ENCODE measurements at places on chromosomes 16 and 17.

GRCh38 chr17:27455914-27456680, at the start of gene KSR1:
Gene KSR1 (plus strand): TSS chr17:27456448. CDS start chr17:27456644, 196 bp downstream.
- DNase-seq: no peak

DNA sequence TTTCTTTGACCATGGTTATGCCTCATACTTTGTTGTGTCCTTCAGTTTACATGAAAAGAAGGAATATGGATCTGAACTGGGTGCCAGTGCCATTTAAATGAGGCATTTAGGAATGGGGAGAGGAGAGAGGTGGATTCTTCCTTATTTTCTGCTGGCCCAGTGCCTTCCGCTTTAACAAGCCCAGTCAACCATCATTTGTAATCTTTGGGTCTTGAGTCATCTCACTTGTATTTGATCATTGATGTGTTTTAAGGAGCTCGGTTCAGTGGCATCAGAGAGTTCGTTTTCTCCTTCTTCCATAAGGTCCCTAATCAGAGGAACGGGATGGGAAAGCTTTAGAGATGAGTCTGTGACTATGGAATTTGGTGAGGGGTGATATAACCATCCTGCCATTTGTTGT, 334.9 kb downstream of the WWOX start:
- DNase-seq: no peak

DNA sequence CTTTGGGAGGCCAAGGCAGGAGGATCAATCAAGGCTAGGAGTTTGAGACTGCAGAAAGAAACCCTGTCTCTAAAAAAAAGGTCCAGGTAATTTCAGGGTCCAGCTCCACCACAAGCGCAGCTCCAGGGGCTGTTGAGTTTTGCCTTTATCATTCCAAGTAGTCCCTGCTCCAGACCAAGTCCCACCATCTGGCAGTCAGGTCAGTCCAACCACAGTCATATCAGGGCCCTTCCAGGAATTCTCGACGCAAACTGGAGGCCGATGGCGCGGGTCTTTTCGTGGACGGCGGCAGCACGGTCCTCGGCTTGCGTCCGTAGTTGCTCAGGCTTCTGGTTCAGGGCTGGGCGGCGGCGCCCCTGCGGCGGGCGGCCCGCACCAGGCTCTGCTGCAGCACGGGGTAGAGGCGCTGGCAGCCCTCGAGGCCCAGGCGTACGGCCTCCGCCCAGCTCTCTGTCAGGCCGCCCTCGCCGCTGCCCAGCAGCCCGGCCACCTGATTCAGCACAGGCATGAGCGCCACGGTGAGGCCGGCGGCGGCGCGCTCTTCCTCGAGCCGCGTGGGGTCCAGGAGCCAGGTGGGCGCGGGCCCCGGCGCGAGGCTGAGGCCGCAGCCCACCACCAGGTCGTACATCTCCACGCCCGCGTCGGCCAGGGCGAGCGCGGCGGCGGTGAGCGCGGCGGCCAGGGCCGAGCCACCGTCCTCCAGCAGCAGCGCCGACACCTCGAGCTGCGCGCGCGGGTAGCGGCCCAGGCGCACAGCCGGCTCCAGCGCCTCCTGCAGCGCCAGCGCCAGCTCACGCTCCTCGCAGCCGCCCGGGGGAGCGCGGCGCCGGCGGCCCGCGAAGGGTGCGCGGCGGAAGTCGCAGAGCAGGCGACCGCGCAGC, 752 bp downstream of the EXOSC6 start:
- no peak for DNase-seq

DNA sequence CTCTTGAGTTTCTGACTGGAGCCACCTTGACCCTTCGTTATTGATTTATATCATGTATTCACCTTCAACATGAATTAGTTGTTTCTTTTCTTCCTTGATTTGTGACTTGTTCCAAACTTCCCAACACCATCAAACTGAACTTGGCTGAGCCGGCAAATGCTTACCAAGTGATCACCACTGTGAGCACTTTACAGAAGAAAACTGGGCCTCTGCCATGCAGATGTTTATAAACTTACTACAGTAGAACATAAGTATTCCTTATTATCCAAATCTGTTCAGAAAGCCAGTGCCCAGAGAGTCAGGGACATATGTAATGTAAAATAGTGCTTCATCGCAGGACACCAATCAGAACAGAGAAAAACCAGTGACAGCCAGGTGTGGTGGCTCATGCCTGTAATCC, 19.9 kb downstream of the CMTM4 start:
- no peak for DNase-seq

Data from HFF-Myc (cell line).